NB4 (cell line): ENCODE measurements at places on chromosomes 3 and 15.
A peak's percentile ranks its signal among the peaks of the same experiment; 100 is the strongest.

DNA sequence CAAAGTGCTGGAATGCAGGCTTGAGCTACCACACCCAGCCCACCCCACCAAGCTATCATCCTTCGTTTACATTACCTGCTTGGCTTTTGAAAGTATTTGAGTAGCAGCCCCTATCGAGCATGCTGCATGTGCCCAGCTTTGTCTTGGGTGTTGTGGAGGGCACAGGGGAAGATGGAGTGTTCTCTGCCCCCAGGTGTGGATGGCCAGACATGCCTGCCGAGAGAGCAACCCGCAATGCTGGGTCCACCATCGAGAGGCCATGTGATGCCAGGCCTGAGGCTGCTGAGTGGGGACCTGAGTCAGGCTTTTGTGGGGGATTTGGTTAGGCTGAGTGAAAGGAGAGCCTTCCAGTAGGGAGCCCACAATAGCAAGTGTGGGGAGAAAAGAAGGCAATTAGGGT lies 25.9 kb downstream of the FOXL2NB start:
- DNase-seq, result no peak

DNA sequence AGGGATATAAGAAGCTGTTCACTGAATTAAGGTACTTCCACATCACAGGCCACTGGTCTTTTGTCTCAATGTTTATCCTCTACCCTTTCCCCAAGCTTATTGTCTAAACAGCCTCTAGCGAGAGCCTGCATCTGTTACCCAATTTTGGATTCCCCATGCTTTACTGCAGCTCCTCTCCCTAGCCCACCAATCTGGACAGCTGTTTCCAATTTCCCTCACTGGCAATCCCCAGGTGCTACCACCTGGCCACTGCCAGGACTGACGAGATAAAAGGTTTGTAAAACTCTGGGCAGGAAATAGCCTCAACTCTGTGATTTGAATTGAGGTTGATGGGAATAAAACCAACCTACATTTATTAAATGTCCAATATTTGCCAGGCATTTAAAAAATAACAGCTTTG lies 58.0 kb upstream of the TEX9 start:
- no peak for DNase-seq

- no peak for DNase-seq
Observed at GRCh38 chr3:160132226-160132625, 93.0 kb upstream of the C3orf80 start.

GRCh38 chr3:187705164-187705563 lies 2.8 kb upstream of the RTP2 start:
- no peak for DNase-seq

DNA sequence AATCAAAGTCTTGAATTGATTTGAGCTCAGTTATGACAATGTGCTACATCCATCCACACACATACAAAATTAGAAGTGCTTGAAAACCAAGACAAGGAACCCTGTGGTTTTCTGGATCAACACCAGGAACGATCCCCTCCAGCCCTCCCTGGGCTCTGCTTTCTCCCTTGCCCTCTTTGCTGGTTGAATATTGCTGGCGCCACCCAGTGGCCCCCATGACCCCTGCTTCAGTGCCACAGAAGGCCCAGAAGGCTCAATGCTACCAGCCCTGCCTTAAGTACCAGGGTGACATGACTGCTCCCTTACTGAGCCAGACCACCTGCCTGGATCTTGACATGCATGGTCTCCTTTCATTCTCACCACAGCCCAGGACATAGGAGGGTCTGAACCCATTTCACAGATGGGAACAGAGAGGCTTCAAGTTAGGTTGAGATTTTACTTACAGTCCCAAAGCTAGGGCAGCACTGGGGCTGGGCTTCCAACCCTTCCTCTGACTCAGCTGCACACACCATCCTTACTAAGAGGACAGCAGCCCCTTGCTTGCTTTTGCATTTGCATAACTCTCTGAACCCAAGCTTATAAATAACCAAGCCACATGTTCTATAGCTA lies 15.0 kb downstream of the IL12A start:
- DNase-seq, result peak; percentile 46

- DNase-seq, result no peak
Observed at GRCh38 chr15:73368301-73369136, at the start of gene HCN4. HCN4 (minus strand) TSS chr15:73368958; CDS start chr15:73368270, 688 bp downstream.

GRCh38 chr3:108757404-108757982 lies at the start of gene RETNLB:
RETNLB (minus strand) TSS chr3:108757410; CDS start chr3:108757185, 225 bp downstream.
- no peak for DNase-seq

GRCh38 chr15:100934166-100934565 lies 15.0 kb downstream of the LRRK1 start:
- DNase-seq, result no peak

DNA sequence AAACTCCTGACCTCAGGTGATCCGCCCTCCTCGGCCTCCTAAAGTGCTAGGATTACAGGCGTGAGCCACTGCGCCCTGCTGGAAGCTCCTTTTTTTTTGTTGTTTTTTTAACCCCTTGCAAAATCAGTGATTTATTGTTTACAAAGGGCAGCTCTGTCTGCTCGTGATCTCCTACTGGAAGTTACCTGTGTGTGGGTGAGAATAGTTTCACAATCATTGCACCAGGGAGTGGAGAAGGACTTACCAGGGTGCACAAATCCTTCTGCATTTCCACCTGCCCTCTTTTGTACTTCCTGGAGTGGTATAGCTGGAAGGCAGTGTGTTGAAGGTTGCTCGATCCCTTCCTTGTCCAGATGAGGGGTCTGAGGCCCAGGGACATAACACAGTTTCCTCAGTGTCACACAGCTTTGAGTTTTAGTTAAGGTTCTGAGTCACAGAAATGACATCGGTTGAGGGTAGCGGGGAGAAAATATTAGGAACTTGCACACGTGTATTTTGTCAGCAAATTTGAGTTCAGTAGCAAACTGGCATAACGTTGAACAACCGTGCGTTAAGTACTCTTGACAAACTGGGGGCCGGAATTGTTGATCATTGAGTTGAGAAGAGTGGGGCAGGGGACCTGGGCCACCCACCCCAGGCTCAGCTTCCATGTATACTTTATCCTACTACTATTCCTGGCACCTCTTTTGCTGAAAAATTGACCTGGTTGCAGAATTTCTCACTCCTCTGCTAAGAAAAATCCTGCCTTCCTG lies 11.3 kb upstream of the TRAK1 start:
- peak; percentile 25 for DNase-seq

DNA sequence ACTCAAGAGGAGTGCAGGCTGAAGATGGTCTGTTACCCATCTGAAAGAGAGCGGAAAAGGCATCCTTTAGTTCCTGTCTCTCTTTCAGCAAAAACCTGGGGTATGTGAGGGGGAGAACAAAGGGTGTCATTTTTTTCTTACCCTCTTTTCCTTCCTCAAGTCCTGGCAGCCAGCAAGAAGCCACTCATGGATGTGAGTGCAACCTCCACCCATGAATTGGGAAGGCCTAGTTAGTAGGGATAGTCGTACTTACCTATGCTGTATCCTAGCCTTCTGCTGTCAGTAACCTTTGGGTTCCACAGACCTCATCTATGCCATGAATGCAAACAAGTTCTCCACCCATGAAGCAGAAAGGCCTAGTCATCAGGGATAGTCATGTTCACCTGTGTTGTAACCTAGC lies 472.8 kb downstream of the ZIC1 start:
- DNase-seq, result peak; percentile 3

- no peak for DNase-seq
Observed at GRCh38 chr3:190008432-190008831, 112.3 kb downstream of the P3H2 start.

- no peak for DNase-seq
Observed at GRCh38 chr3:24689353-24689752, 194.7 kb upstream of the THRB start.

DNA sequence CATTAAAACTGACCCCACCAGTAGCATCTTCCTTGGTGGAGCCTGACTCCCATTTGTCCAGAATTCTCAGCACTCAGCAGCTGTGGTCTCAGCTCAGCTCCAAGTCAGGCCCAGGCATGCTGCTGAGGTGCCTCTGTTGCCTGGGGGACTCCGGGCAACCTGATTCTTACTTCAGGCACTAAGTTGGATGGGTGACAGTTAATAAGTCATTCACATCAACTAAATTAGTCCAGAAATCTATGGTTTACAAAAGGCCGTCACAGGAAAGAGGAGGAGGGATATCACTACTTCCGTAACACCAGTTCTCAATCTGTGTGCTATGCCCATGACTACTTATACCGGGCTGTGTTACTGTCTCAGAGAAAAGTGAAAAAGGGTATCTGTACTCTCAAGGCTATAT lies 310.2 kb downstream of the SATB1 start:
- DNase-seq, result no peak

- no peak for DNase-seq
Observed at GRCh38 chr3:30681649-30682211, 75.3 kb downstream of the TGFBR2 start.

DNA sequence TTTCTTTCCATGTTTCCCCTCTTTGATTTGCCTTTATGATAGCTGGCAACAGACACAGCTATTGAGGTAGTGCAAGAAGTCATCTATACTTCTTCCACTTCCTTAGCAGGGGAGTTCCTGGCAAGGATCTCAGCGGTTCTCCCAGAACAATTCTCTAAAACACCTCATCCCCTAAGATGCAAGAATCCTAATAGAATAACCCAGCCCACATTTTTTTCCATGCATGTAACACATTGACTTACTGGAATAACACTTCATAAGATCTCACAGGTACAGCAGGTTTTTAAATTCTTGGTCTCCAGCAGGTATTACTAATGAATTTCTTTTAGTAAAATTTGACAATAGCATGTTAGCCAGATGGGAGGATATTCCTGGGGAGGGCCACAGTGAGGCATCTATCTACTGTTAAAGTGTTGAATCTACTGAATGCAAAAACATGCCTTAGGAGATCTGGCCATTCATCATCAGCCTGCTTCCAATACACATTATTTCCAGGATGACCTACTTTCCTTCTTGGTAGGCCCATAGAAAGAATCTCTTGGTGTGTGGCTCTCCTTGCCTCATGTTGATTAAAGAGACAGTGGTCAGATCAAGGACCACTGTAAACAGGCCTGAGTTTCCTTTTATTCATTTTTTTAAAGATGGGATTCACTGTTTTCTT lies 78.5 kb downstream of the RAD18 start:
- no peak for DNase-seq

- DNase-seq, result peak; percentile 64
Observed at GRCh38 chr15:68550498-68551295, 28.1 kb upstream of the CORO2B start.
